ENCODE measurements at places on chromosomes 2 and 18.

DNA sequence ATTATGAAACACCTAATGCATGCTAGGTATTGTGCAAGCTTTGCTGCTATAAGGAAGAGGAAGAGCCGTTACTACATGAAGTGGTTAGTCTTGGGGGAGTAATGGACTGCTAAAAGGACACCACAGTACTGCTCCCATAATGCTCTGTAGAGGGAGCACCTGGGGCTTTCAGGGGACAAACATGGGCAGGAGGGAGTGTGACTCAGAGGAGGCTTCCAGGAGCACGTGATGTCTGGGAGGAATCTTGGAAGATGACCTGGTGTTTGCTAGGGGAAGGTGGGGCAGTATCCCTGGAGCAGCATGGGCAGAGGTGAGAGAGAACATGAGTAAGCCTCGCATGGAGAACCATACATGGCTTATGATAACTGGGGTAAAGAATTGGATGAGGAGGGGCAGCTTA, 18.8 kb downstream of the MAPK4 start:
- no peak for DNase-seq

DNA sequence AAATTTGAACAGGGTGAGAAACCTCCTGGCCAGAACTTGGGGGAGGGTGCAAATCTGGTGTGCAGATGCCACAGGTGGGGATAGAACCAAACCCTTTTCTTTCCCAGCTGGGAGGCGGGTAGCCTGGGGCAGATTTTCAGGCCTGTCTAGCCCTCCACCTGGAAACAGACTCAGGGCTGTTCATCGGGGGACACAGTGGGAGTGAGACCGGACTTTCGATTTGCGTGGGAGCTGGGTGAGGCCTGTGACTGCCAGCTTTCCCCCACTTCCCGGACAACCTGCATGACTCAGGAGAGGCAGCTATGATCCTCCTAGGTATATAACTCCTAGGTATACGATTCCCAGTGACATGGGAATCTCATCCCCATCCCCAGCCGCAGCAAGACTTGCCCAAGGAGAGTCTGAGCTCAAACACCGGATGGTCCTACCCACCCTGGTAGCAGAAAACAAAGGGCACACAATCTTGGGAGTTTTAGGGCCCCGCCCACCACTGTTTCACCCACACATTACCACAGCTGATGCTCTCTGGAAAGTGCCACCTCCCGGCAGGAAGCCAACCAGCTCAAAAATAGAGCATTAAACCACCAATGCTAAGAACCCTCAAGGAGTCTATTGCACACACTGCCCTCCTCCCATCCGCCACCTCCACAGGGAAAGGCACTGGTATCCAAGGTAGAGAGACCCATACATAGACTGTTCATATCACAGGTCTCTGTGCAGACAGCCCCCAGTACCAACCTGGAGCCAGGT, 92.5 kb downstream of the BARD1 start:
- no peak for DNase-seq

DNA sequence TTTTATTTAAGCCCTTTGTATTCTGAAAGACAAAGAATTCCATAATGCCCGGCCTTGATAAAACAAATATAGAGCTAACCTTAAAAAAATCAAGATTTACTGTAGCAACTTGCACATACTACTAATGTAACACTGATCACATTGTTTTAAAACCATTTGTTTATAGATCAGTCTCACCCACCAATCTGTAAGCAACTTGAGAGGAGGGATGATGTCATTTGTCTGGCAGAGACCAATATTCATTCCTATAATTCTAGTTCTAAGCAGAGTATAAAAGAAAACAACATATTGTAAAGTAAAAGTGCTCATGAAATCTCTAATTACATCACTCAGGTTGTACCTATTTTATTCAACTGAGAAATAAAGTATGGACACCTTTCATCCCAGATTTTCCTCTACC, 380.6 kb downstream of the TGIF1 start:
- no peak for DNase-seq

DNA sequence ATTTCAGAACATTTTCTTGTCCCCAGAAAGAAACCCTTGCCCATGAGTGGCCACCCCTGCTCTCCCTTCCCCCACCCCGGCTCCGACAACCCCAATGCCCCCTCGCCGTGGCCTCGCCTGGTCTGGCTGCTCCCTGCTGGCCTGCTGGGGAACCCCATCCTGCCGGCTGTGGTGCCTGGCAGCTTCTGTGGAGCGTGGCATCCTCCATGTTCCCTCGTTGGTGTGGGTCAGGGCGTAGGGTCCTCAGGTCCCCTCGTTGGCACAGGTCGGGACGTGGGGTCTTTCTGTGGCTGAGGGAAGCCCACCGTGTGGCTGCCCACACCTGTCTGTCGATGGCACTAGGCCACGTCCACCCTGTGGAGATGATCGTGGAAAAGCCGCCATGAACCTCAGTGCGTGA, 61.9 kb downstream of the NFATC1 start:
- no peak for DNase-seq

- no peak for DNase-seq
Measured at GRCh38 chr2:68832233-68832869, 38.8 kb downstream of the BMP10 start.

DNA sequence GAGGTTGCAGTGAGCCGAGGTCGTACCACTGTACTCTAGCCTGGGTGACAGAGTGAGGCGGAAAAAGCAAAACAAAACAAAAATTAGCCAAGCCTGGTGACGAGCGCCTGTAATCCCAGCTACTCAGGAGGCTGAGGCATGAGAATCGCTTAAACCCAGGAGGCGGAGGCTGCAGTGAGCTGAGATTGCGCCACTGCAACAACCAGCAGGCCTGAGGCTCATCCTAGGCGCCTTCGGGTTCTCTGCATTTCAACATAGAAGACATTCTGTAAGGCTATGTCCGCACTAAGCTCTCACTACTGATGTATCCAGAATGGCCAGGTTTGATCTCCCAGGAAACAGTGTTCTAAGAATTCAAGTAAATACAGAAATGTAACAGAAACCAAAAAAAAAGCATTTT, 23.5 kb downstream of the PTPN2 start:
- no peak for DNase-seq

GRCh38 chr2:208529796-208530195, 123.2 kb downstream of the PTH2R start:
- DNase-seq, result no peak

- DNase-seq, result no peak
Measured at GRCh38 chr2:98585386-98585785, 22.9 kb downstream of the COA5 start.

DNA sequence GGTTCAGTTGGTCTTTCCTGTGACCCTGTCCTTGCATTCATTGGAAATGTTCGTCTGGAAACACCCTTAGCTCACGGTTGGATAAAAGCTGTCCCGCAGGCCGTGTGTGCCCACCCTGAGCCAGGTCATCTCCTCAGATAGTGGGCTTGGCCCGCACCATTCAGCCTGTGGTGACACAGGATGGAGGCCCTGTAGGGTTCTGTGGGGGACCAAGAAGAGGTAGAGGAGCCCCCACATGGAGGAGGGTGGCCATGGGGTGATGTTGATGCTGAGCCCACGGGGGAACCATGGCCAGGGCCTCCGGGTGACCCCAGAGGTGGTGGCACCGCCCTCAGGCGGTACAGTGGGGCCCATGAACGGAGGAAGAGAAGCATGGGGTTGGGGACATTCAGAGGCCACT, 62.7 kb downstream of the ASAP2 start:
- no peak for DNase-seq

GRCh38 chr2:233173115-233173514, 78.4 kb upstream of the ATG16L1 start:
- DNase-seq, result no peak

GRCh38 chr2:111667542-111668273, 216.3 kb downstream of the ANAPC1 start:
- no peak for DNase-seq

DNA sequence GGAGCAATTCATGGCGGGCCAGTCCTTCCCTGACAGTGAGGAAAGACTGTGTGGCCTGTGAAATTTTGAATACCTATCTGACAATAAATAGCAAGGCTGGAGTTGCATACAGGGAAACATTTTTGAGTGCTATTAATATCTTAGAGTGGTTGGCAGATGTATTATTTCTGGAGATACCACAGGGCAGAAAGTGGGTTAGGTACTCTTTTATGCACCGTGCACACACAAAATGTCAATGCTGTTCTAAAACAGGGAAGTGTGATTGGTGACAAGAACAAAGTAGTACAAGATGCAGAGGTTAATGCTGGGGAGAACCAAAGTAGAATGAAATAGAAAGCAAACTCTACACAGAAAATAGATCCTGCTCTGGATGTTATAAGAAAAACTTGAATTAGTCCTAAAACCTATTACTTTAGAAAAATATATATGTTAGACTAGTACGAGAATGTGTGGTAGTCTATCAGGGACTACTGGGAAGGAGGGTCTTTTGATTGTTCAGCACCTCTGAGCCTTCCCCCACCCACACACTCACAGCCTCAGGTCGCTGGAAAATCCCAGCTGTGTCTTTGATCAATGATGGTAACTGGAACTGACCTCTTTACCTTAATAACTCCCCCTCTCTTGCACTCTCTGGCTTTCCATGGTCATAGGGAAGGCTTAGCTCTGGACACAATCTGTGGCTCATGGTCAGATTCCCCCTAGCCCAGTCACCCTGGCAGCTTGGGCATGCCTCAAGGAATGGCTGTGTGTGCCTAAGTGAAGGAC, 58.2 kb downstream of the SERPINB8 start:
- DNase-seq, result no peak

DNA sequence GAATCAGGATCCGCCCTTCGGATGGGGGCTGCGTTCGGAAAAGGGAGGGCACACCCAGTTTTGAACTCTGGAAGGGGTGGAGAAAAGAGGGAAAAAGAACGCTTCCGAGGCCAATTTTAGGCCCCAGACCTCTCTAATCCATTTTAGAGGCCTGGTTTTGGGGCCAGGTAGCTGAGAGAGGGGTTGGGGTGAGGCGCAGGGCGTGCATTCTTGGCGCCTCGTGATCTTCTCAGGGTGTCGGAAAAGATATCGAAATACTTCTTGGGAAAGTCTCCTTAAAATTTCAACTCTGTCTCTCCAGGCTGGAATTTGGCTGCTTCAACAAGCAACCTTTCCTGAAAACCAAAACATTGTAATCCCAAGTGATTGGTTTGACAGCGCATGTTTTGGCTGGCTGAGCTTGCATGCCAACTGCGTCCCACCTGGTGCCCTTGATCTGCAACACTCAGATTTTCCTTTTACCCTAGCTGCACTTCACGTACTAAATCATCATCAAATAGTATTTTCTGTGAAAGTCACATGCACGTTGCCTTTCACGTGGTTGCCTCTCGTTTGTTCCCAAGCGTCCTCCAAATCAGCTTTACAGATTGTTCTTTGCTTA, 864 bp upstream of the XPO1 start:
- peak; percentile 30 for DNase-seq

GRCh38 chr2:181153886-181154285, 173.5 kb downstream of the UBE2E3 start:
- DNase-seq, result no peak

GRCh38 chr2:69535817-69536241, 98.6 kb upstream of the NFU1 start:
- no peak for DNase-seq

DNA sequence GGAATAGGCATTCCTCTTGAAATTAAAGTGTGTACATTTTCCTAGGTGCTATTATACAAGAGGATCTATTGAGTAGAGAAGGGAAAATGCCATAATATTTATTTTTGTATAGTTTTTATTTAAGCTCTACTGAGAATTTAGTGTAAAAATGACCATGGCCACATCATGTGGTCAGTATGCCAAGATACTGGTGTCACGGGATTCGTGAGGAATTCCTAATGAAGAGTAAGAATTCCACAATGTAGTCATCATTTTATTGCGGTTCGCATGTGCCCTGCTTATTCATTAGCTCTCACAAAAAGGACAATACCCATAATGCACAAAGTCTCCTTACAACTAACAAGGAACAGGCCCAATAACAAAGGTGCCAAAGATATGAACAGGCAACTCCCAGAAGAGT, 39.3 kb upstream of the PARD3B start:
- no peak for DNase-seq

DNA sequence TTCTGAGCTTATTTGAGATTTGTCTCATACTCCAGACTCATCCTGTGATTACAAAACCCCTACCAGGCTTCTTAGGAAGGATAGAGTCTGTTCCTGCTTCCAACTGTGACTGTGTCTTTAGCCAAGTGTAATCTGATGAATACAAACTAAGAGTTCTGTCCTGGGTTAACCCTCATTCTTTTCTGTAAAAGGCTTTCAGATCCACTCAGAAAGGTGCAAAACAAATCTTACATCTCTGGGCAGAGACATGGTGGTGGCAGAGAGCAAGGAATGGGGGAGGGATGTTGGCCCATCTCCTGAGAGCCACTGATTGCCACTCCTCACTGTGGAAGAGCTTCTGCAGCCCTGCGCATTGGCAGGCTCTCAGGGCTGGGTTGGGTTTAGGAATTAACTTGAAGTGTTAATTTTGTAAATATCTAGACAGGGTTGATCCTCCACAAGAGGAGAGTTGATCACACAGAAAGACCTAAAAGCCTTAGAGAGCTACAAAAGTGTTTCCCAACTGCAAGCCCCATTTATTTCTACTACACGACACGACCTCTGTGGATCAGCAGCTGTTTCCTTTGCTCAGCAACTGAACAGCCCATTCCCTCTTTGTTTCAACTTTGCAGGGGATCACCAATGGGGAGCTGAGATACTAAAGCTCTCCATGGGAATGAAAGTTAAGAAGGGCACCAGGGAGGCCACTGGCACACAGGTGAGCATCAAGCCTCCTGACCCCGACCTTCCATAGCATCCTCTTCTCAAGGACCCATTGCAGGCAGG, 23.7 kb upstream of the SPTBN1 start:
- DNase-seq, result no peak

- no peak for DNase-seq
Measured at GRCh38 chr2:172397148-172397834, 30.1 kb upstream of the ITGA6 start.

DNA sequence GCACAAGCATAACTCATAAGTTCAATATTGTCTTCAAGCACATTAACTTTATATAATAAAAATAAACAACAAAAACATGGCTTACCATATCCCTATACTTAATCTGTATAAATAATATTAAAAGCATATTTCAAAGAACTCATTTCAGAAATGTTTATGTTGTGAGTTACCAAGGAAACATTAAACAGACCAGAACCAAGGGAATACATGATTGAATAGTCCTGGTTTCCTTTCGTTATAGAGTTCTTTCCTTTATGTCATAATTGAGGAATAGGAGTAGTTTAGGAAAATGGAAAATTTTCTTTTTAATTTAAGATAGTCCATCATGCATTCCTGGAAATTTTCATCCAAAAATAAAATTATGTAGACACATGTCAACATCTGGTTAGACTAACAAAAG, 343.0 kb downstream of the ERBB4 start:
- DNase-seq, result no peak

GRCh38 chr2:176152350-176153181, 1.2 kb downstream of the HOXD4 start:
- no peak for DNase-seq

Data from NCI-H446 treated with DMSO at 0.1 percent for 48 hours (cell line).